ENCODE measurements at places on chromosomes 4 and X.

DNA sequence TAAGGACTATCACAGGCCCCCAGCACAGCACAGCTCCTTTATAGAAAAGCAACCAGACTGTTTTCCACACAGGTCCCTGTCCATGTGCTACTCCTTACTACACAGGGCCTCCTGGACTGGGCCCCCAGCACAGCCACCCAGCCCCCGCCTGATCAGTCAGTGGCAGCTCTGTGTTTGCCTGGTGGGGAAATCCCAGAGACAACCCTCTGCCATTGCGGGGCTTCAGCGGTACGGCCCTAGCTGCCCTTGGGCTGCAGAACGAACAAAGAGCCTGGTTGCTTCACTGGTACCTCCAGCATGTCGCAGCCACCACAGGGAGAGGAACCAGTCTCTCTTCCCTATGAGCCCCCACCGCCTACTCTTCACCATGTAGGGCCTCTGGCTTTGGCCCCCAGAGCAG, 30.7 kb downstream of the CBR4 start:
- no peak for DNase-seq

- peak; percentile 38 for DNase-seq
These were observed 34.9 kb downstream of the ELOVL6 start for GRCh38 chr4:110163327-110164069.

DNA sequence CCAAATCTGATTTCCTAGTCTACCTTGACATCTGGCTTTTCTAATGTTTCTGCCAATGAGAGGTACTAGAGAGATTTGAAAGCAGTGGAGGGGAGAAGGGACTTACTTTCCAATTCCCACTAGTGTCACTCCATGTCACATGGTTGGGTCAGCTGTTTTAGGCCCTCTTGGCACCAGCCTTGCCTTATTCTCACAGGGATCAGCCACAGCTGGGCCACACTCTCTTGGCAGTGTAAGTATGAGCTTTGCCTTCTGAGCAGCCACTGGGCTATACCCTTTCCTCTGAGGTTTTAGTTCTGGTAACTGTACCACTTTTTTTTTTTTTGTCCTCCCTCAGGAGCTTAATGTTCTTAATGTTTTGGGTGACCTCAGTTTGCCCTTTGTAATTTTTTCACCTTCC, 10.2 kb upstream of the ADH1C start:
- DNase-seq, result no peak

DNA sequence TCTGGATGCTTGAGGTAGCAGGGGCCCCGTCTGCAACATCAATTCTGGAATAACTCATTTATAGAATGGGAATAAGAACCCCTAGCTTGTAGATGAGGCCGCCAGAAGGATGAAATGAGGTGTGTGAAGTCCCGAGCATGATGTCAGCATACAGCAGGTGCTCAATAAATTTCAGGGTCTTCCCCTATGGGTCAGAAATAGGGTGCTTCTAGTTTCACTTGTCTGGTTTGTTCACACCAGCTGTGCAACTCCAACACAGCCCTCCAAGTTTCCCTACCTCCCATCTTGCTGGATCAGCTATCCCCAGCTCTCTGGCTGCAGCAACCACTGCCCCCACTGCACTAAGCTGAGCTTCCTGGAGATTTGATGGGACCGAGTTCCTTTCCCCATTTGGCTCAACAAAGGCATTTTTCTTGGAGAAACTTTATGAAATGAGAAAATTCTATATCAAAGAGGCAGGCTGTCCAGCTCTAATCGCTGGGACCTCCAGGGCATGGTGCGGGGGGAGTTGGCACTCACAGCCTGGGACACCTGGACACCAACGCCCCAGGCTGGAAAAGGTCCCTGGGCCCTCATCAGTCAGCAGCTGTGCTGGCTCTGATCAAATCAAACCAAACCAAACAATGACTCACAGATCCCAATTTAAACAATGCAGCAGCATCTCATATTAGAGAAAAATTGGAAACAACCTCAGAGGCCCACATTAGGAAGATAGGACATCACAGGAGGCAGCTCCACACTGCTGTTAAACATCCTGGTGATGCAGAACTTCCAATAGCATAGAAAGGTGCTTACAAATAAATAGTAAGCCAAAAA, 13.3 kb downstream of the SLC2A9 start:
- no peak for DNase-seq

DNA sequence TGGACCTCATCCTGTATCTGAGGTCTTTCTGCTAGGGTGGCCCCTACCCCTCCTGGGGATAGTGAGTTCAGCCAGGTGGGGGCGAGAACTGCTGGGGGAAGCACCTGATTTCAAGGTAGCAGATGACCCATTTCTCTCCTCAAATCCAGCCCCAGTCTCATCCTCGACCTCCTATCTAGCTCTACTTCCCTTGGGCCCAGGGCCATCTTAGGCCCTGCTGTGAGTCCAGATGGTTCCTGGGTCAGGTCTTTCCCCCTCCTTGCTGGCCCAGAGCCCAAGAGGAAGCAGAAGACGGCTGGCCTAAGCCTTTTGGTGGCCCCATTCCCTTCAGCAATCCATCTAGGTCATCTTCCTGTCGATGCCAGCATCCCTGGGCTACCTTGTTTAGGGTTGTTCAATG, 3.3 kb downstream of the CDK16 start:
- no peak for DNase-seq

DNA sequence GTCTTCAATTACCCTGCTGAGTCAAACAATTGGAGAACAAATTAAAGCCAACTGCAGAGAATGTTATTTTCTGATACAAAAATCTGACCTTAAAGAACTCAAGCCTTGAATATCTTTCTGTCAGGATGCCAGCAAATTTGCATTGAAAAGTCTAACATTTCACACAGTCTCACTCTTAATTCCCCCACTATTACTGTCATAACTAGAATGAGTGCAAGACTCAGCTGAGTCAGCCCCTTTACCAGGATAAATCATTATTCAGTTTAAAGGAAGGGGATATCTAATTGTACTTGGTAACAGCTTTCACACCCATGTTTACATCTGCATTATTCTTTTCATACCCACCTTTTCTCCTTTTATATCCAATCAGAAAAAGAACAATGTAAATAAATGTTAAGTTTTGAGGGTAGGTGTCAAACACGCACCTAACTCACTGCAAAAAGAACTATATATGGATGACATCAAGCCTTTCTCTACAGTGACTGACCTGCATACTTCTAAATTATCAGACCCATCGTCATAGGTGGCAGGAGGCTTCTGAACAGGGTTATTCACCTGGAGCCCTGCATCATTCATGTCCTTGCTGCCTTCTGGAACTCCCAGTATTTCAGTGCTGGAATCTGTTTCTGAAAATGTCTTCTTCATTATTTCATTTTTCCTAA, 117.4 kb downstream of the TMA16 start:
- no peak for DNase-seq

- DNase-seq, result no peak
These were observed 18.0 kb downstream of the CLNK start for GRCh38 chr4:10666616-10667015.

- no peak for DNase-seq
These were observed 1.5 kb downstream of the PGRMC1 start for GRCh38 chrX:119237562-119237942.

- no peak for DNase-seq
These were observed 896.8 kb downstream of the ADGRL3 start for GRCh38 chr4:62096881-62097280.

GRCh38 chrX:40147126-40147952, 49.6 kb upstream of the BCOR start:
- no peak for DNase-seq

DNA sequence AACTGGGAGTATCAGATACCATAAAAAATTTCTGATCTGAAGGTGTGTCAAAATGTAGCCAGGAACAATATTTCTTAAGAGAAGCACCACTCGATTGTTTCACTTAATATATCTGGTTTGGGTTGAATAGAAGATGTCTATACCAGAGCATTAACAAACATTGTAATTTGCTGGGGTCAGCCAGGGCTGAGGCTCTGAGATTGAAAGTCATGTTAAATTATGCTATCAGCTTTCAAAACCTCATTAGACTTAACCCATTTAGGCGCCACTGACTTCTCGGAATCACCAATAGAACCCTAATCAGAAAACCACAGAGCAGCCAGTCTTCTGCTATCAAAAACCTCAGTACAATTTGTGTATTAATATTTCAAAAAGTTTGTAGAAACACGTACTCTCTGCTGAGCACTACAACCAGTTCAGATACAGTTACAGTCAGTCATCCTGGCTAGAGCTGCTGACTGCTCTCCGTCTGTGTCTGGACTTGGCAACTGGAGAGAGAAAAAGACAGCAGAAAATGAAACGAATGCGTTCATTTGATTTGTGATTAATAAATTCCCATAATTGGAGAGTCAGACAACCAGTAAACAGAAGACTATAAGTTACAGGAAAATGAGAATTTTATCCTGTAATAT, 848.6 kb upstream of the PABPC4L start:
- peak; percentile 13 for DNase-seq

DNA sequence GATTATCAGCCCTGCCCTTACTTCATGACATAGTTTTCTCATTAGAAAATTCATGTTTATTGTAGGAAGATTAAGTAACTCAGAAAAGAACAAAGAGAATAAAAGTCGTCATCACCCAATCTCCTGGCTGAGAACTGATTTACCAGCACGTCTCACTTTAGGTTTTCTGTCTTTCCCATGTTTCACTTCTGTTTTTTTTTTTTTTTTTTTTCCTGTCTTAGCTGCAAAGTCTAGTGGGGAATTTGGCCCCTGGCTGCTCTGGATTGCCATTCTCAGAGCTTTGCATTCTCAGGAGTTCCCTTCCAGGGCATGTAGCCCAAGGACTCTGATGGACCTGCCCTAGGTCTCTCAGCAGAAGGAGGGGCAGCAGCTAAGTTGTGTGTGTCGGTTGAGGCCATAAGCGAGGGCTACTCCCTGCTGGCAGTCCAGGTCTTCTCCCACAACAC, 57.8 kb downstream of the TMEM131L start:
- no peak for DNase-seq

DNA sequence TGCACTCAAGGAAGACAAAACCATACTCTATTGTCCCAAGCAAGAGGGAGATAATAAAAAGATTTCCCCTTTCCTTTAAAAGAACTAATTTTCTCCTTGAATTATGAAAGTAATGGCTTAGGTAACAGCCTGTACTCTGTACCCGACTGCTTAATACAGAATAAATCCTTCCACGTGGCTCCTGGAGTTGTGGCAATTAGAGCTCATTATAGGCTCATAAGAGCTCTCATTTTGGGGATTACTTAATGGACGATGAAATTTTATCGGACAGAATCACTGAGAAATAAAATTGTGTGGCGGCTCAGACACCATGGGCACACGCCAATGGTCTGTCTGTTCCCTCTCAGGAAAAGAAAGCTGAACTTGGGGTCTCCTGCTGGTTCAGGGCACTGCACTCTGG, 2.8 kb upstream of the GSX2 start:
- no peak for DNase-seq

GRCh38 chrX:100363896-100364295, 46.2 kb downstream of the PCDH19 start:
- no peak for DNase-seq

- DNase-seq, result no peak
These were observed 111.3 kb upstream of the PAQR3 start for GRCh38 chr4:79050541-79050880.

DNA sequence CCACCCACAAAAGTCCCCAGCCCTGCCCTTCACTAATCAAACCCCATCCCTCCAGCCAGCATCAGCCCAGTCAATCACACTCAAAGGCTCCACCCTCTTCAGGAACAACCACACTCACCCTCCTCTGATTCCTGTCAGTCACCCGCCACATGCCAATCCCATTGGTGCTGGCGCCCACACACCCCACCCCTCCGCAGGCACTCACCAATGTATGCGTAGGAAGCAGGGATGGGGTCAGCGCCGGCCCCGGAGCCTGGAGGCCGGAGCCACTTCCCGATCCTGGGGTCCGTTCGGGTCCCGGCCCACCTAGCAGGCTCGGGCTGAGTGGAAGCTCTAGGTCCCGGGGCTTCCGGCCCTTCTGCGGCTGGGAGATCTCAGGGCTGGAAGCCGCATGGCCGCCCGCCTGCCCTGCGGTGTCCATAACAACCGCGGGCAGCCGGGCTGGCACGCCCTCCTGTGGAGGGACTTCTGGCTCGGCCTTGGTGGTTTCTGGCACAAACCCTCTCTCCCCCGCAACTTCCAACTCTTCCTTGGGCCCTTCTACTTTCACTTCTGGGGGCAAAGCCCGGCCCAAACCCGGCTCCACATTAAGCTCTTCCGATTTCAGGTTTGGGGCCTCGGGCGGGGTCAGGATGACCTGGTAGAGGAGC, 7.9 kb upstream of the CFP start:
- DNase-seq, result no peak

DNA sequence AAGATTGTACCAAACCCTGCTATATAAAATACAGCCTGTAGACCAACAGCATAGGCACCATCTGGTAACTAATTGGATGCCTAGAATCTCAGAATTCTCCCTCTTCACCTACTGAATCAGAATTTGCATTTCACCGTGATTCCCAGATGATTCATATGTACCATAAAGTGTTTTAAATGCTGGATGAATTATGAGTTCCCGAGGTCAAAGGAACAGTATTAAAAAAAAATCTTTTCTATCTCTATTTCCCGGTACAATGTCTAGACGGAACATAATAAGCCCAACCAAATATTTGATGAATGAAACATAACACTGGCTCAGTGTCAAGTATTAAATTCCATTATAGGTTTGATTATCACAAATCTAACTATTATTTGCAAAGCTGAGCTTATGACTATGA, 280.0 kb downstream of the ANKRD50 start:
- no peak for DNase-seq

GRCh38 chrX:16222151-16222550, 54.9 kb downstream of the MAGEB17 start:
- DNase-seq, result no peak

DNA sequence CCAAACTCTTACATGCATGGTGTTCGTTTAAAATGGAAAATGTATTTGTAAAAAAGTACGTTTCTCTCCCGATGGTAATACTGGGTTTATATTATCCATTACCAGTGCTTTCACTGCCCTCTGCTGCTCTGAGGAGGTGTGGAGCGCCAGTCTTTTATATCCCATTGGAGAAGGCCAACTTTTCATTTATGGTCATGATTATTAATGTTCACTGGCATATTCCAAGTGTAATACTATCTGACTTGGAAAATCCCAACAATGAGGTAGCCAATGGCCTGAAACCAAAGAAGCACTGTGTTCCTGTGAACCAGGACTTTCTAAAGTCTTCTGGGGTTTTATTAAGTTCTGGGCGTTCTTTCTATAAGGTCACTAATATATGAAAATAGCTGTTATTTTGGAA, 80.7 kb downstream of the SYNPO2 start:
- no peak for DNase-seq

DNA sequence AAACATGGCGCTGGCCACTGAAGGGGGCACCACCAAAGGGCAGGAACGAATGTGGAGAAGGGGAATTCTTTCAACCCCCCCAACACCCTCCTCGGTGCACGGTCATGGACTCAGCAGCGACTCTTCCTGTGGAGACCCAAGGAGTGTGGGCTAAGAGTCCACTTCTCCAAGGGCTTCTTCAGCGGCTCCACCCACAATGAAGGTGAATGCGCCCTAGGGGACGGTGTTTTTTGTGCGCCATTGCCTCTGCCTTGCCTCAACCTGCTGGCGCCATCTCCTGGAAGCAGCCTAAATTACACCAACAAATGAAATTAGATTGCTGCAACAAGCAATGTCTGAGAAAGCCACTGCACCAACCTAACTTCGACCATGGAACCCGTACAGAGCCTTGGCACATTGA, 169.2 kb upstream of the MAGEB18 start:
- DNase-seq, result no peak

GRCh38 chrX:139826065-139827044, 106.5 kb downstream of the ATP11C start:
- peak; percentile 32 for DNase-seq
